Left kidney (tissue), 8 donors: ENCODE measurements at places on chromosomes 2 and 18.
A peak's percentile ranks its signal among the peaks of the same experiment; 100 is the strongest.

DNA sequence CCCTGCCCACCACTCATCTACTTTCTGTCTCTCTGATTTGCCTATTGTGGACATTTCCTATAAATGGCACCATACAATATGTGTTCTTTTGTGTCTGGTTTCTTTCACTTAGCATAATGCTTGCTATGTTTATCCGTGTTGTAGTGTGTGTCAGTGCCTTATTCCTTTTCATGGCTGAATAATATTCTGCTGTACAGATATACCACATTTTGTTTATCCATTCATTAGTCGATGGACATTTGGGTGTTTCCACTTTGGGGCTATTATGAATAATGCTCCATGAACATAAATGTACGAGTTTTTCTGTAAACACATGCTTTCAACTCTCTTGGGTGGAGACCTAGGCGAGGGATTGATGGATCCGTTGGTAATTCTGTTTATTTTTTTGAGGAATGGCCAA is 15.6 kb downstream of the ARL4C start:
- no peak for DNase-seq

DNA sequence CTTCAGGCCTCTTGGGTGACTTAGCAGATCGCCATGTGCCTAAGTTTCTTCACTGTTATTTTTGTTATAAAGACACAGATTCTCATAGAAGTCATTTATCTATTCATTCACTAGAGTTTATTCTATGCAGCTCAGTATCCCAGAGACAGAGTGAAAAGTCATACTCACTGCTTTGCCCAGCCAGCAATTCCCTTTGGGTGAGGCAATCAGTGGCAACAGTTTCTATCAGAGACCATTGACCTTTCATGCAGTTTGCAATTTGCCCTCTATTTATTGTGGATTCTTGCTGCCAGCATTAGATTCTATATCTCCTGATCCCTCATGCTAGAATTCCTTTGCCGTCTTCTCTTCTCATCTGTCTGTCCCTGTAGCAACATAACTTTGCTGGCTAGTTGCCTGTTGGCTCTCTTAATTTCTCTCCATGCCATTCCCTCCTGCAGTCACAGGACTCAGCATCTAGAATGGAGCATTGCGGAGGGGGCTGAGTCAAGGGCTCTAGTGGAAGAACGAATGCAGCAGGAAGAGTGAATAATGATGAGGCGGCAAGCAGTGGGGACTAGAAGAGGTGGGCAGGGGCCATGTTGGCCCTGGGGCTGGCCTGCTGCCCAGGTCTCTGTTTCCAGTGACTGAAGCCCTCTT is 12.2 kb downstream of the SLC9A4 start:
- no peak for DNase-seq

- DNase-seq = no peak
Measured at GRCh38 chr2:46000660-46001059, 296.5 kb upstream of the EPAS1 start.

DNA sequence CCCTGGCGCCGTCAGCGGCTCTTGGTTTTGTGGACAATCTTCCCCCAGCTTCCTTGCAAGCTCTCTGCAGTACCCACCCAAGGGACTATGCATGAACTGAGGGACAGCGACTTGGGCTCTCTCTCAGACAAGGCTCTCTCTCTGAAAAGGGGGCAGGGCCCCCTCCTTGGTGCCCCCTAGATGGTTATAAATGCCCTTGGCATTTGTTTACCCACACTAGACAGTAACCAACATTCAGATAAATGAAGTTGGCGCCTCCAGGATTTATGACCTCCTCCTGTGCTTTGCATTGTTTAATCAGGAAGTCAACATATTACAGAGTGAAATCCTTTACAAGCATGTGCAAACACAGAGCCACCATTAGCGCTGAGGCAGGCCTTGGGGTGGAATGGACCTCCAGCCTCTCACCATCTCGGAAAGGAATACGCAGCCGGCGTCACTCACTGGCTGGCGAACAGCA is 547.4 kb upstream of the ID2 start:
- peak; percentile 53 for DNase-seq

GRCh38 chr2:112488201-112488600 is 6.2 kb downstream of the TTL start:
- no peak for DNase-seq

- no peak for DNase-seq
Measured at GRCh38 chr18:49955263-49955662, 141.9 kb upstream of the ACAA2 start.

- DNase-seq = no peak
Measured at GRCh38 chr2:69149631-69150215, 136.7 kb downstream of the ANTXR1 start.

GRCh38 chr2:240966457-240966905 is 31.9 kb upstream of the SNED1 start:
- no peak for DNase-seq

- DNase-seq = no peak
Measured at GRCh38 chr2:201467666-201468065, 16.1 kb downstream of the STRADB start.

DNA sequence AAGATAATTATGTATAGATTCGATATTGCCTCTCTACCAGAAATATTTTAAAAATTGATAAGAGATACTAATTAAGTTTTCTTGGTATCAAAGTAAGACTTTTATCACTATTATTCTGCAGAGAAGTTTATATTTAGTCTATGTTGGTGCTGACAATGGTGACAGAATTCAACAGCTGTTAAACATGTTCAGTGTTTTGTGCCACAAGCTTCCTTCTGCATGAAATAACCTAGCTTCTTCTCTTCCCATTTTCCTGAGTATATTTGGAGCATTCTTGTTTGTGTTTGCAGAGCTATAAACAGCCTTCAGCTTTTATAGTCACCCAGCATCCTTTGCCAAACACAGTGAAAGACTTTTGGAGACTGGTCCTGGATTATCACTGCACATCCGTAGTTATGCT is 229.2 kb upstream of the RAB12 start:
- no peak for DNase-seq

DNA sequence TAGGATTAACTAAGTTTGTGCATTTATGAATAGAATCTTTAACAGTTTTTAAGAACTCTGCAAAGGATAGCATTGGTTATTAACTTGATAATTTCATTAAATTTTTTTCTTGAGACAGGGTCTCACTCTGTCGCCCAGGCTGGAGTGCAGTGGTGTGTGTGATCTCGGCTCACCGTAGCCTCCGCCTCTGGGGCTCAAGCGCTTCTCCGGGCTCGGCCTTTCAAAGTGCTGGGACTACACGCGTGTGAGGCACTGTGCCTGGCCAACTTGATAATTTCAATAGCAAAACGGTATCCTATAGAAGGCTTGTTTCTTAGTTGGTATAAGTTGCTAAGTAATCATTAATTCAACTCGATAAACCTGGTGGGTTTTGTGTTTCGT is 38.0 kb downstream of the ADNP2 start:
- peak; percentile 13 for DNase-seq

- DNase-seq = no peak
Measured at GRCh38 chr2:209875270-209875669, 103.6 kb downstream of the UNC80 start.

GRCh38 chr18:59272891-59273758 is at the start of gene RAX:
Gene RAX, minus strand, starts transcription at chr18:59273454. Its CDS starts 248 bp downstream, at chr18:59273206.
- no peak for DNase-seq

DNA sequence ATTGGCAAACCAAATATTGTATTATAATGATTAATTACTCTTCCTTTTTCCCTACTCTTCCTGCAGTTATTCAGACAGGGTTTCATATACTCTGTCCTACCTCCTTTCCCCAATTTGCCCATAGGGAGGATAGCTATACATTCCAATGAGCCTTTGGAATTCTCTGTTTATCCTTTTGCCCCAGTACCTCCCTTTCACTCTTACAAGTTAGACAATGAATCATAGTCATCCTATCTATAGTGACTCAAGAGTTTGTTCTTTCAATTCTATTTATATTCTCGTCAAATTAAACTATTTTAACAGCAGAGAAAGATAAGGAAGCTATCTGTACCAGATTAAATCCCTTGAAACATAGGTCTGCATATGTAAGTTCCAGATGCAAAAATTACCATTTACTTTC is 437.5 kb downstream of the NR4A2 start:
- no peak for DNase-seq
